ENCODE measurements at places on chromosomes 2 and 18.
A peak's percentile ranks its signal among the peaks of the same experiment; 100 is the strongest.

DNA sequence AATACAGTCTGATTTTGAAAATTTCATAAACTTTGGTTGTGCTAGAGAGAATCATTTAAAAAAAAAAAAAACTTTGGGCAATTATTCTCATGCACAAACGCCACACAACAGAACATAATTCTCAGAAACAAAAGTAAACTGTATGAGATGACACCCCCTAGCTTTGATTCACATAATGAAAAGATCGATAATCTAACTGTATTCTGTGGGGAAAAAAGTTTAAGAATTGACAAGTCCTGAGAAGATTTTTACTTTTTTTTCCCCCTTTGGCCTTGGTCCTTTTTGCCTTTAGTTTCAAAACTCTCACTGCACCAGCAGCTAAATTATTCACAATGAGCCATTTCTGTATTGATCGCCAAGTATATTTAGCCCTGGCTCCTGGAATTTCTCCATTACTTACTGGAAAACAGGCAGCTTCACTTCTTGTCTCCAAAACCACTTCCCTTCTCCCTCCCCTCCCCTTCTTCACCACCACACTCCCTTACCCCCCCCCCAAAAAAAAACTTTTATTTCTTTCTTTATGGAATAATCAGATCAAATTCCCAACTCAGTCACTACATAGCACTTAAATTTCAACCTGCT lies 2.0 kb downstream of the IKZF2 start:
- no peak for DNase-seq

DNA sequence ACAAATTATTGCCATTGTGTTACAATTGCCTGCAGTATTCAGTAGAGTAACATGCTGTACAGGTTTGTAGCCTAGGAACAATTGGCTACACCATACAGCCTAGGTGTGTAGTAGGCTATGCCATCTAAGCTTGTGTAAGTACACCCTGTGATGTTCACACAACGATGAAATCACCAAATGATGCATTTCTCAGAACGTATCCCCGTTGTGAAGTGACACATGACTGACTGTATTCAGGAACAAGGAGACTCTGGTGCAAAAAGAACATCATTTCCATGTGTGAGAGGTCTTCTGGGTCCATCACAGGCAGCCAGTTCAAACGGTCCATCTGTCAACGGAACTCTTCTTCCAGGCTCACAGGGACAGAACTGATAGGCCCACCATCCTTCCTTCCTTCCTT lies 263.7 kb downstream of the ANAPC1 start:
- DNase-seq, result no peak

- DNase-seq, result no peak
Observed at GRCh38 chr18:74722237-74722636, 124.6 kb downstream of the ZNF407 start.

DNA sequence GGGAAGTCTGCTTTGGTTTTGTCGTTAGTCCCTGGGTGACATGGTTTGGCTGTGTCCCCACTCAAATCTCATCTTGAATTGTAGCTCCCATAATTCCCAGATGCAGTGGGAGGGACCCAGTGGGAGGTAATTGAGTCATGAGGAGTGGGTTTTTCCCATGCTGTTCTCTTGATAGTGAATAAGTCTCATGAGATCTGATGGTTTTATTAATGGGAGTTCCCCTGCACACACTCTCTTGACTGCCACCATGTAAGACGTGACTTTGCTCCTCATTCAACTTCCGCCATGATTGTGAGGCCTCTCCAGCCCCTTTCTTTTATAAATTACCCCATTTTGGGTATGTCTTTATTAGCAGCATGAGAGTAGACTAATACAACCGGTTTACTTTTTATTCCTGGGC lies 405.8 kb upstream of the ID2 start:
- DNase-seq, result no peak

GRCh38 chr2:2472881-2473280 lies 141.8 kb upstream of the MYT1L start:
- no peak for DNase-seq

DNA sequence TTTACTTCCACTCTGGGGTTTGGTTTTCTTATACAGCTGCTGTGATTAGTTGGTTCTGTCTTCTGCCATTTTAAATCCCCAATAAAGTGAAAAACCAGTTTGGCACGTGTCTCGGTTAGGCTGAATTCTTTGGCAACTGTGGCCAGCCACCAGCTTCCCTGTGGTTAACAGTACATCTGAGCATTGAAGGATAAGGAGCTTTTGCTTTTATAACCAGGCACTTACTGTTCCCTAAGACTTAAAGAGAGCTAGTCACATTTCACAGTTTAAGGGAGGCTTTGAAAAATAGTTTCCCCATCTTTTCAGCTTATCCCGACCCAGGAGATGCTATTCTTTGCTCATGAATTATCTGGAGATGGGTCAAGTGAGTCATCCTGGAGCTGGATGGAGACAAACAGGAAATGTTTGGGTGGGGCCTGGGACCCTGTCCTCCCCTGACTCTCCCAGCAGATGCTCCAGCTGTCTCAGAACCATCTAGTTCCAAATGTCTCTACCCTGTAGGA lies 57.3 kb upstream of the EML6 start:
- no peak for DNase-seq

DNA sequence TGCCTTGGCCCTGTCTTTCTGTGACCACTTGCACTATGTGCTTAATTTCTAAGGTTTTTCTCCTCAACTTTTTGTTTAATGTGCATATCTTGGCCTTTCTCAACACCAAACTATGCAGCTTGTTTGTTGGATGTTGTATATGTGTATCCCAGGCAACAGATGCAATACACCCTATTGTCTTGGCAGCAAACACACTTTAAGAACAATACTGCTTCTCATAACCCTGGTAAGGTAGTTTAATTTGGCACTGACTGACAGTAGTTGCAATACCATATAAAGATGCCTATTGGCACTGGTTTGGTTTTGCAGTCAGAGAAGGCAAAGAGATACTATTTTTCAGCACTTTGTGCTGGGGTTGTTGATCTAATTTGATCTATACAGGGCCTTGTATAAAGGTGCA lies 360.7 kb upstream of the CWC22 start:
- DNase-seq, result no peak

GRCh38 chr2:128446874-128447537 lies 128.3 kb upstream of the HS6ST1 start:
- DNase-seq, result no peak

GRCh38 chr2:238379096-238379810 lies 47.5 kb upstream of the ASB1 start:
- DNase-seq, result no peak

DNA sequence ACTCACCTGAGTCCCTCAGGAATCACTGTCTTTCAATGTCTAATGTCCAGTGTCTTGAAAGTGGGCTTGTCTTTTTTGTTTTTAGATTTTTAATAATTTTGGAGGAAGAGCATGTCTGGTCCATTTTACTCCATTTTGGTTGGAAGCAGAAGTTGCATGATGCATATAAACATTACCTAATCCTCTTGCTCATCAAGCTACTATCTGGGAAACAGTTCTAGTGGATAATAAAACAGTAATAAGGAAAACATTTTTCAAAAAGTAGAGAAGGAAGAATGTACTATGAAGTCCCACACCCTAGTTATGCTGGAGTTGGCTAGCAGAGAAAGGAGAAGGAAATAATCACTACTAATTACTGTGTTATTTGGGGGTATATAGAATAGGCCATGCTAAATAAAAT lies 263.7 kb downstream of the ETAA1 start:
- DNase-seq, result no peak

GRCh38 chr2:66771359-66771976 lies 336.5 kb downstream of the MEIS1 start:
- no peak for DNase-seq

DNA sequence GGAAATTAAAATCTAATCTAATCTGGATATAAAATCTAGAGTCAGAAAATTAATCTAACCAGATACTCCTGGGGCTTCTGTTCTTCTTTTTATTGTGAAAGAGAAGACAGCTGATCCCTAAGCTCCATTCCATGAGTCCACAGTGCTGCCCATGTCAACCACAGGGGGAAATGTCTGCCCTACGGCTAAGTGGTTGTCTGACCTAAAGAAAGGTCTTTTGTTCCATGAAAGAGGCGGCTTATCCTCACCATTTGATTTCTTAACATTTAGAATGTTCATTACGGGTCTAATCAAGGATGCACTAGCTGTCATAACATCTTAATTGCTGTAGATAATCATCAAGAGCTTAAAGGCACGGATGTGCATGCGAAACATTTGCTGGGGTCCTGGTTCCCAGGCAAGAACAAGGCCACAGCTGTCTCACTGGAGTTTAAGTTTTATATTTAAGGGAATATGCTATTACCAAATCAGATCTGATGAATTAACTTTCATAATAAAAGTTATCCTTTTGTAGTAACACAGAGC lies 162.6 kb downstream of the PAX3 start:
- DNase-seq, result no peak

DNA sequence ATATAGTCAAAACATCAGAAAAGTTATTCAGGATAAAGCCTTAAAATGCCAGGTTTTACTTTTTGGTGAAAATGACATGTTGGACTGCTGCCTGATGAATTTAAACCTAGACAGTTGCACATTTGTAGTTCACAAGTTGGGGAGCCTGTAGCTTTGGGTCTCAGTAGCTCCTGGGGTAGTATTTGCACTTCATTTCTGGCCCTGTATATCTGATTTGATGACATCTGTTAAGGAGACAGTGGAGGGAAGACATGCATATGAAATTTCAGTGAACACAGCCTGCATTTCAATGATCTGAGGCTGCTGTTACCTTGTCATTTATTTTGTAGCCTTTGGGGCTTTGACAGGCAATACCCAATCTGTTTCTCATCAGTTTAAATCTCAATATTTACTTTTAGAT lies 156.4 kb downstream of the DCC start:
- no peak for DNase-seq

DNA sequence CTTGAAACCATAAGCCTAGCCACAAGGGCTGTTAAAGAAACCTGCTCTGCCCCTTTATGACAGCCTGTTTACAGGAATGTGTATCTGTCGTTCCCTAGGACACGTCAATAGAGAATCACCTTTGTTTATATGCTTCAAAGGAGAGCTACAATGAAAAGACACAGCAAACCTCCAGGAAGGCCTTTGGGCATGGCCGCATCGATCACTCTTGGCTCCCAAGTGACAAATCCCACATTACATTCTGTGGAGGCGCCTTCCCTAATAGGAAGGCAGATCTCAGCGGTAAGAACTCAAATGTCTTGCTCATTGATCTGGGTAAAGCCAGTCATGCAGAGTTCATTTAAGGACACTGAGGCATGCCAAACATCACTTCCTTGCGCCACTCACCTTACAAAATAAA lies 26.5 kb downstream of the KIAA2012 start:
- DNase-seq, result no peak

DNA sequence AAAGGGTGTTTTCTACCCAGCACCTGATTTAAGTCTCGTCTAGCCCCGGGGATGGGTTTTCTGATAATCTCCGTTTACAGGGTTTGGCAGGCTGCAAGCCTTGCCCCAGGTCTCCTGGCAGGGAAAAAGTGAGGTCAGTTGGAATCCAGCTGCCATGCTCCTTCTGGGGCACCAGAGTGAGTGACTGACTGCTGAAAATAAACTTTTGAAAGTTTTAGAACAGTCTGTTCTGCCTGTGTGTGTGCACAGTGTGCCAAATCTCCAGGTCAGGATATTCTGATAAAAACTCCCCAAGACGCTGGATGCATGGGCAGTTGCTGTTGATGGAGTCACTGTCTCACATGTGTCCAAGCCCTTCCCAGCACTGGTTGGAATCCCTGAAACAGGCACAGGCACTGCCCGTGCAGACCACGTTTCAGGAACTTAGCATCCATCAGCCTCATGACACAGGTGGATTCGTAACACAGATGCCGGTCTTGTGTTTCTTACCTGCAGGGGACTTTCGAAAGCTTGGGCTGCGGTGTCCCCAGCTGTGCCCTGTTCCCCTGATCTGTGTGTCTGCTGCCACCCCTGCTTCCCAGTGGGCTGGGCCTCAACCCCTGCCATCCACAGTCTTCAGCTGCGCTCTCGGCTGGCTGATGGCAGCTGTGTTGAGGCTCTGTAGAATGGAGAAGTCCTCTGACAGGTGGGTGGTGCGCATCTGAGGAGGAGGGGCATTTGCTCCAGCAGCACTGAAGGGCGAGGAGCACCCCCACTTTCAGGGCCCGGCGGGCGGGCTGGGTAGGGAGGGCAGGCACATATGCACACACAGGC lies 65.0 kb downstream of the SH3RF3 start:
- no peak for DNase-seq

- DNase-seq, result no peak
Observed at GRCh38 chr2:232888099-232888836, 18.2 kb downstream of the SNORC start.

- DNase-seq, result no peak
Observed at GRCh38 chr2:177322801-177323261, 58.3 kb upstream of the NFE2L2 start.

- DNase-seq, result no peak
Observed at GRCh38 chr18:26977781-26978180, 112.3 kb upstream of the AQP4 start.

DNA sequence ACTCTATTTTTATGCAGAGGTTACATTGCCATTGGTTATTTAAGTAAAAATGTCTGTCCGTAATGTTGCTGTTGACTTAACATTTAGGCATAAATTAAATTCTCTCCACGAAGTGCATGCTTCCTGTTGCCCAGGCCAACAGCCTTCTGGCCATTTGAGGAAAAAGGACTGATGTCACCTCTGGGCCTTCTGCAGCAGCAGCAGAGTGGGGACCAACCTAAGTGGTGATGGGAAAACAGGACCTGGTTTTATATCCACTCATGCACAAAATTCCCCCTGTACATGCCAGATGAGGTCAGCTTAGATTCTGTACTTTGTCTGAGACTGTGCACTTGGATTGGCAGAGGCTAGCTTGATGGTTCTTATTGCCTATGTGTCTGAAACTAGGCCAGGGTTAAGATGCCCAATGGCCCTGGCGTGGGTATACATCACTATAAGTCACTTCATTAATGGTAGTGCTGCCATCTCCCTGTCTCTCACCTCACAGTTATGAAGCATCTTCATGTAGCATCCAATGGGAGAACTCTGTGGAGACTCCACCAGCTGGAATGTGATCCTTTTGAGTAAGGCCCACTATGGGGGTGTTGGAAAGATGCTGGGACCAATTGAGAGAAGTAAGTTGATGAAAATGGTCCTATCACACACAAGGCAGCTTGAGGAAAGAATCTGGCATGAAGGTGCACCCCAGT lies 4.4 kb downstream of the ARHGAP25 start:
- DNase-seq, result no peak

- DNase-seq, result peak; percentile 94
Observed at GRCh38 chr2:235050980-235051351, 99.1 kb downstream of the SH3BP4 start.

GRCh38 chr2:84851876-84852275 lies 29.0 kb downstream of the TRABD2A start:
- DNase-seq, result no peak

DNA sequence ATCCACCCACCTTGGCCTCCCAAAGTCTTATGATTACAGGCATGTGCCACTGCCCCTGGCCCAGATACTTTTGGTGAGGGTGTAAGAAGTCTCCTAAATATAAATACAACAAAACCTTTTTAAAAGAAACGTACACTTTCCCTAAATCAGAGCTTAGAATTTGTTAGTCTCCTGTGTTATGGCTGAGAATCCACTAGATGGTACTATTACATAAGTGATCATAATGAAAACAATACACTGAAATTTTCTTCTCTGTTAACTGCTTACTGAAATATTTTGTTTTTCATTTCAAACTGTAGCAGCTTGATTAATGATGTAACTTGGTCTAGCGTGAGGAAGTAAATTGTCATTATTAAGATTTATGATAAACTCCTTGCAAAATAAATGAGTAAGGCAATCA lies 74.8 kb upstream of the FAM98A start:
- DNase-seq, result no peak

- no peak for DNase-seq
Observed at GRCh38 chr2:192544371-192544955, 349.7 kb upstream of the TMEFF2 start.

GRCh38 chr2:194289712-194290346 lies 1367.2 kb upstream of the SLC39A10 start:
- no peak for DNase-seq

Measured in NCI-H2081 treated with DMSO at 0.1 percent for 48 hours (cell line).